ENCODE measurements at places on chromosomes 6 and 20.

DNA sequence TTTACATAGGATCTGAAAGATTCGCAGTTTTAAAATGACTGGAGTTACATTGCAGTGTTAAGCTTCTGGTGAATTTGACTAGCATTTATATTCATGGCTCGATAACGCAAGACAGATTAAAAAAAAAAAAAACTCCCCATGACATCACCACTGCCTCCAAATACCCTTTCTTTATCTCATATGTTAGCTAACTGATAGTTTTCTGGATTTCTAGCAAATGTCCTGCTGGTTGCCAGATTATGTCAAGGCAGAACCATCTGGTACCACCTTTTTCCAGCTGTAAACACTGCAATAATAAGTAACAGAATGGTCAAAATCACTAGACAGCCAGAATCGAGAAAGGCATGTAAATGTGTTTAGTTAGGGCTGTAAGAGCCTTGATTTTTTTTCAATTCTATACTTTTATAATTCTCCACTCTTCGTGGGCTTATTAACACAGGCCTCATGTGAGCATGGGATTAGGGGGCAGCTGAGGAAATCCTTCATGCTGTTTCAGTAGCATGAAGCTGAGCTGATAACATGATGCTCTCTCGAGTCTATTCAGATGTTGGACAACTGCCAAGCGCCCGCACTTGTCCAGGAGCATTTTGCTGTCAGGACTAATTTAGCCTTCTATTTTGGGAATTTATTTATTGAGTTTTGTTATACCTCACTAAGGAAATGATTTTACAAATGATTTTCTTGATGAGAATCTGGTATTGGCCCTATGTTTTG, 166.0 kb upstream of the SCGN start:
- DNase-seq = peak; percentile 94

DNA sequence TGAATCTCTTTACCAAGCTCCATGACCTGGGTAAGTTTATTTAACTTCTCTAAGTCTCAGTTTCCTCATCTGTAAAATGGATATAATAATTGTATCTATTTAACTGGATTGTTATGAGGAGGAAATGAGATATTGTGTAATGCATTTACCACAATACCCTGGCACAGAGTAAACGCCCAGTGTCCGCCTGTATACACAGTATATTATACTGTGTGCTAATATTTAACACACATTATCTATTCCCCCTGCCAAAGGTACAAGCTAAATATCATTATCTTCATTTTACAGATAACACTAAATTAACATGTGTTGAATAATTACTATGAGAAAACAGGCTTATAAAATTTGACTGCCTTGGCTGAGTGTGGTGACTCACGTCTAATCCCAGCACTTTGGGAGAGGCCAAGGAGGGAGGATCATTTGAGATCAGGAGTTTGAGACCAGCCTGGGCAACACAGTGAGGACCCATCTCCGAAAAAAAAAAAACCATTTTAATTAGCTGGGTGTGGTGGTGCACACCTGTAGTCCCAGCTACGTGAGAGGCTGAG, 38.7 kb upstream of the TNFRSF21 start:
- DNase-seq = no peak

- no peak for DNase-seq
Observed at GRCh38 chr6:138222901-138223546, 4.7 kb upstream of the PBOV1 start.

GRCh38 chr20:49892817-49893216, 22.5 kb downstream of the SPATA2 start:
- DNase-seq = peak; percentile 31

GRCh38 chr20:24701668-24702067, 232.2 kb downstream of the SYNDIG1 start:
- DNase-seq = no peak

DNA sequence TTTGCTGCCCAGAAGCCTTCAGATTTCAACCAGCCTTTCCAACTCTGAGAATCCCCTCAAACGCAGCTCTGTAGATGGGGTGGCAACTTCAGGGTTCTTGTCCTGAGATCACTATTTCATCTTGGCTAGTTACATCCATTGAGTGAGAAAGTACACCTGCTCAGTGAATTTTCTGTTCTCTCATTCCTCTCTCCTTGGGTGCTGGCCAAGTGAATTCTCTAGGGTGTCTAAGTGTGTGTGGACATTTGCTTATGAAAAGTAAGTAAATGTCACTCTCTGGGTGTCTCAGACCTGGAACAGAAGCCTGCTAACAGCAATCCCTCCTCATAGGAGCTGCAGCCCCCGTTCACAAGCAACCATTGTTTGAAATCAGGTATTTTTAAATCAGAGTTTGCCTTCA, 3.8 kb downstream of the RIN2 start:
- no peak for DNase-seq

- no peak for DNase-seq
Observed at GRCh38 chr6:1315560-1316386, 3.9 kb downstream of the FOXQ1 start.

DNA sequence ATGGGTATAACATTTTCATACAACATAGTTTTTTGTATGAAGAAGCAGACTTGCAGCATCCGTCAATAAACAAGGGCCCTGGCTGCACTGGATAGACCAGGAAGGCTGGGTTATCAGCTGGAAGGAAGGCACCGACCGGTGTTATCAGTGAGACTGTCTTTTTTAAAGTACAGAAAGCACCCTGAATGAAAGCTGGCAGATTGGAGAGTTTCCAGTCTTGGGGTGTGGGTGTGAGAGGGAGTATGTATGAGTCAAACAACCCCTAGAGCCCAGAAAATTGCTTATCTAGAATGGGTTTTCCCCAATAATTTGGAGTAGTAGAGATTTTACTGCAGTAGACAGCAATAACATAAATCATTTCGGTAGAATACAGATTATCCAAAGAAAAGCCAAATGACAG, 42.4 kb downstream of the TXLNB start:
- peak; percentile 69 for DNase-seq

DNA sequence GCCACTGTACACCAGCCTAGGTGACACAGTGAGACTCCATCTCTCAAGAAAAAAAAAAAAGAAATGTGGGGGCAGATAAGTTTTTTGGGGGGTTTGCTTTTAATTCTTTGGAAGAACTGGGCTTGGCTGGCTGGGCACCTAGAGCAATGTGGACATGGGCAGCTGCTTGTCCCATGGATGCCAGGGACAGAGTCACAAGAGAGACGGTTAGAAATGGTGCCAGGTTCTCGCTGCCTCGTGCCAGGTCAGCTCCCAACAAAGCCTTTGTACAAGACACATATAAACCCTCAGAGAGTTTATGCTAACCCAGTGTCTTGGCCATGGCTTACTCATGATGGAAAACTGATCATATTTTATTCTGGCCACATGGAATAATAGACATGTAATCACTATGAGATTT, 76.2 kb upstream of the ESR1 start:
- DNase-seq = no peak

DNA sequence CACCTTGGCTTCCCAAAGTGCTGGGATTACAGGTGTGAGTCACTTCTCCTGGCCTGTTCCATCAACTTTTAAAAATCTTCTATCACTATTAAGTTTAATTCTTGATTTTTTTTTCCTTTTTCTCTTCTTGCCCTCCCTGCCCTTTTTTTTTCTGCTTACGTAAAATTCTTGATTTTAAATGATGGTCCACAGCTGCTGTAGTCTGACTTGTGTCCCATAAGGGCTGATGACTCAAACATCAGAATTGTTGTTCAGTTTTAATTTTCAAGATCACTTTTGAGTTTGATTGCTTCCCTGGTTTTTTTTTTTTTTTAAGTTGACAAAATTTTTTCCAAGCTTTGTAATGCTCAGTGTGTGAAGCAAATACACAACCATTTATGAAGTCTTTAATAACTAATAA, 61.9 kb downstream of the CBFA2T2 start:
- no peak for DNase-seq

DNA sequence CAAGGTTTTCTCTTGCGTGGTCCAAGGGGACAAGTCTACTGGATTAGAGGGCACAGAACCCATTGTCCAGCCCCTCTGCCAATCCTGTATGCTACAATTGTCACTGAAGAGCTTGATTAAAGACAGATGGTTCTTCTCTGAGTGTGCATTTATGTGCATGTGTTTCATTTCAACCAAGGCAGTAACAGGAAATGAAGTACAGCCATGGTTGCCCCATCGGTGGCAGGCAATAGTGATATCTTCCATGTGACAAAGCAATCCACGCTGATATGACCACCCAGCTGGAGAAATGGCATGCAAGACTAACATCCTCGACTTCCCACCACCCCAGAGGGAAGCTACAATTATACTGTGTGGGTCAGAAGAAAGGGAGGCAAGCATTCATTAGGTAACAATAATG, 85.5 kb downstream of the UNC5CL start:
- no peak for DNase-seq

DNA sequence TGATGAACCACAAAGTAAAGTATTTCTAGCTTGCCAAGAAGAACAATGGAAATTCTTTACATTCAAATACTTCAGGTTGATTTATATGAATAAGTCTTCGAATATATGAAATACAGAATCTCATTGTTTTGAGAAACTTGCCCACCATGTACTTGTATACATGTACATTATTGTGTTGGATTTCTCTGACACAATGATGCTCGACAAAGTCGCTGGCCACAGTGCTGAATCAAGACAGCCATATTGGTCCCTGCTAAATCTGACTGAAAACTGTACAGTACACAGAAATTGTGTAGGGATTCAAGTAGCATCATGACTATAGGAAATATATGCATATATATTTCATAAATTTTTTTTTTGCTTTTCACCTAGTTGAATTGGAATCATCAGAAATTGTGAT, 13.1 kb upstream of the LIN28B start:
- peak; percentile 51 for DNase-seq

GRCh38 chr20:44115181-44115580, 71.8 kb downstream of the JPH2 start:
- DNase-seq = no peak

- DNase-seq = no peak
Observed at GRCh38 chr6:69801225-69801624, 4.4 kb upstream of the LMBRD1 start.

DNA sequence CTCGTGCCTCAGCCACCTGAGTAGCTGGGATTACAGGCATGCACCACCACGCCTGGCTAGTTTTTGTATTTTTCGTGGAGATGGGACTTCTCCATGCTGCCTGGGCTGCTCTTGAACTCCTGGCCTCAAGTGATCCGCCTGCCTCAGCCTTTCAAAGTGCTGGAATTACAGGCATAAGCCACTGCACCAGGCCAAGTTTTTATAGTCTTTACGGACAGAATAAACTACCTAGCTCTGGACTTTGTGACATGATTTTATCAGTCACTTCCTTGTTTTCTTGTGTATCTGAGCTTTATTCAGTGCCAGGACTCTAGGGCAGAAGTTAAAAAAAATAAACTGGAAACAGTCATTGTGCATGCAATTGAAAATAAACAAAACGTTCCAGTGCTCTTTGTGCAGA, 46.7 kb upstream of the RALGAPA2 start:
- no peak for DNase-seq

GRCh38 chr6:161828355-161828754, 554.5 kb upstream of the AGPAT4 start:
- DNase-seq = peak; percentile 19

- peak; percentile 68 for DNase-seq
Observed at GRCh38 chr20:62740286-62741141, 31.9 kb downstream of the NTSR1 start.

GRCh38 chr20:50716518-50716917, 14.9 kb upstream of the PARD6B start:
- no peak for DNase-seq

GRCh38 chr20:47191074-47191673, 165.3 kb downstream of the ZMYND8 start:
- DNase-seq = no peak

- peak; percentile 70 for DNase-seq
Observed at GRCh38 chr20:35085477-35086225, 7.0 kb downstream of the TRPC4AP start.

DNA sequence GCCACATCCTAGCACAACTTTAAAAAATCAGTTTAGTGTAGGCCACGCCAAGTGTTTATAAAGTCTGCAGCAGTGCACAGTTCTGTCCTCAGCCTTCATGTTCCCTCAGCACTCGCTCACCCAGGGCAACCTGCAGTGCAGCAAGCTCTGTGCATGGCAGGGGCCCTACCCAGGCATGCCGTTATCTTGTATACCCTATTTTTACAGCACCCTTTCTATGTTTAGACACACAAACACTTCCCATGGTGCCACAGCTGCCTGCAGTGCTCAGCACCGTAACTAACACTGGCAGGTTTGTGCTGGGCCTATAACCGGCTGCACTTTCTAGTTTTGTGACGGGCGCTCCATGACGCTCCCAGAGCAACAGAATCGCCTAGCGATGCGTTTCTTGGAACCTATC, 43.8 kb downstream of the ZBTB46 start:
- no peak for DNase-seq

- DNase-seq = no peak
Observed at GRCh38 chr20:34410336-34410735, 47.3 kb downstream of the ITCH start.

- DNase-seq = peak; percentile 40
Observed at GRCh38 chr20:9112541-9113515, 43.9 kb downstream of the PLCB4 start.

- DNase-seq = no peak
Observed at GRCh38 chr20:48624315-48625020, 203.3 kb downstream of the PREX1 start.

DNA sequence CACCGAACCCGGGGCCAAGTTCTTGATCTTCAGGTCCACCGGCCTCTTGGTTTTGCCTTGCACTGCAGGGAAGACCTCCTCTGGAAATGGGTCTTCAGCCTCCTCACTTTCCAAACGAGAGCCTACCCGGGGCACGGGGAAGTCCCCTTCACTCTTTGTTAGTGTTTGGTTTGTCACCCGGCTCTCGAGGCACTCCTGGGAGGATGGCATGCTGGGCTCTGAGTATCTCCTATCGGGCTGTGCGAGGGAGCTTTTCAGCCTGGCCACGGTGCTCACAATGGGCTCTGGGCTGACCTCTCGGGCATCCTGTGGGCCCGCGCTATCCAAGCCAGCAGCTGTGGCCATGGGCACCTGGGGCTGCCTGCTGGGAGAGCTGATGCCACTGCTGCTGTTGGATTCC, 8.1 kb downstream of the TAGAP start:
- no peak for DNase-seq

All from hematopoietic multipotent progenitor cell treated with erythropoietin and hydrocortisone succinate and interleukin-3 and kit ligand, for 6 days (in vitro differentiated cells).